ENCODE measurements at places on chromosomes 1 and 21. TPM values are rescaled to one million over a fixed set of nuclear protein-coding genes. Genes with fewer than 3 reads are reported as not detected.

- H3K27ac ChIP-seq: no peak overlapping the region
- no peaks in the 10 kb centered on the region for H3K27me3 ChIP-seq
- no peak for DNase-seq
- H3K36me3 ChIP-seq: no peaks in the 10 kb centered on the region
- H3K4me1 ChIP-seq: peaks cover 11% of the 10 kb centered on the region
Observed at GRCh38 chr1:90394247-90394646, 322.9 kb downstream of the BARHL2 start.

DNA sequence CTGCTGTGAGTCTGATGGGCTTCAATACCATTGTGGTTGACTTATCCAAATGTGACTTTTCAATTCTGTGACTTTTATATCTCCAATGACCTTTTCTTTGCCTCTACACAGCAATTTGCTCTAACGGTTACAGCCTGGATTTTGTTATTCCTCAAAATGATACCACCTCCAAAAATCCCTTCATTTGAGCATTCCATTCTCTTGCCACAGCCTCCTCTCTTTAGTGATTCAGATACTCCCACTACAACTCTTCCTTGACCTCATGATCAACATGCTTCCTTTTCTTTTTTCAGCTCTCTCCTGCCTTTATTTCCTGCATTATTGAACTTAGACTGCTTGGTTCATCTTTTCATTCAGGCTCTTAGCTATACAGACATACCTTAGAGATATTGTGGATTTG is 16.6 kb upstream of the IL19 start:
- H3K36me3 ChIP-seq: no peaks in the 10 kb centered on the region
- H3K27ac ChIP-seq: no peak overlapping the region
- H3K4me3 ChIP-seq: no peak overlapping the region
- peaks cover 13% of the 10 kb centered on the region for H3K27me3 ChIP-seq
- DNase-seq: no peak

GRCh38 chr1:28441674-28442073 is 64.2 kb upstream of the RCC1 start:
- H3K36me3 ChIP-seq: no peaks in the 10 kb centered on the region
- DNase-seq: no peak
- H3K27ac ChIP-seq: no peak overlapping the region

DNA sequence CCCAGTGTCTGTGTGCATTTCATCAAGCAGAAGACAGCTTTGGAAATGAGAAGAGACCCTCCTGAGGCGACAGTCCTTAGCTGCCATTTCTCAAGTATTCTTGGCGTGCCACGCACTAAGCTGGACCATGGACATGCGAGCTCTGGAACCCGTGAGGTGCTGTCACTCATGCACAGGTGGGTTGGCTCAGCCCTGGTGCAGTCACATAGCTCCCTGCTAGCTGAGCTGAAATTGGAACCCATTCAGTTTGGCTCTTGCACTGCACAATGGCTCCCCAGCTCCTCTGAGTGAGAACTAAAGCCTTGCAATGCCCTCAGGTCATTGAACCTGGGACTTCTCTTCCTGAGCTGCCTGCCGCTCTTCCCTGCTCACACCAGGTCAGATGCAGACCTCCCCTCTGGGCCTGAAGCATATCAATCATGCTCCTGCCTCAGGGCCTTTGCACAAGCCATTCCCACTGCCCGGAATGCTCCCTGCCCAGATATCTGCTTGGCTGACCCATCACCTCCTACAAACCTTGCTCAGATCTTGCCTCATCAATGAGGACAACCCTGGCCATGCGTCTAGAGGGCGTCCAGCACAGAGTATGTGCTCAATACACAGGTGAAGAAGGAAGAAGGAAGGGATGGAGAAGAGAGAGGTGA is 6.3 kb upstream of the SRARP start:
- no peaks in the 10 kb centered on the region for H3K4me1 ChIP-seq
- H3K4me3 ChIP-seq: no peak overlapping the region
- H3K27ac ChIP-seq: no peak overlapping the region

- no peak overlapping the region for H3K27ac ChIP-seq
- no peaks in the 10 kb centered on the region for H3K4me1 ChIP-seq
- DNase-seq: peak; percentile 69
- H3K36me3 ChIP-seq: no peaks in the 10 kb centered on the region
- H3K27me3 ChIP-seq: no peaks in the 10 kb centered on the region
Observed at GRCh38 chr1:24909388-24909898, 20.6 kb downstream of the RUNX3 start.

DNA sequence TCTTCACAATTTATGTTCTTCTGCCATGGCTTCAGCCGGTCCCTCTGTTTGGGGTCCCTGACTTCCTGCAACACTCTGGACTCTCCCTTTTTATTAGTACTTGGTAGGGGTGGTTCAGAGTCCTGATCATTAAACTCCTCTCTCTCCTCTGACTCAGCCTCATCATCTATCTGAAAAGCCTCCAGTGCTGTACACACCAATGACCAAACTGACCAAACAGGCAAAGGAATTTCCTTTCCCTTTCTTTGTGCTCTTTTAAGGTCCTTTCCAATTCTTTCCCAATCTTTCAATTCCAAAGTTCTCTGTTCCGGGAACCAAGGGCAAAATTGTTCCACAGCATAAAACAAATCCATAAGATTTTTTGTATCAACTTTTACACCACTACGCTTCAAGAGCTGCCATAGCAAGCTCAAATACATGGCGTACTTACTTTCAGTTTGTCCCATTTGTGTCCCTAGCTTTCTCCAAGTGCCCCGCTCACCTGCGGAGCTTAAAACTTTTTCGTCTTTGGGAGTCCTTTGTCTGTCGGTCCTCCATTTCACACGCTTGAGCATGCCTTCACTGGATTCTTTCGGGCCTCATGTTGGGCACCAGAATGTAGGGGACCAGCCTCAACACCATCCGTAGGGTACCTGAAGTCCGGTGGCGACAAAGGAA is 9.6 kb downstream of the DAP3 start:
- no peaks in the 10 kb centered on the region for H3K36me3 ChIP-seq
- no peak overlapping the region for H3K27ac ChIP-seq
- H3K27me3 ChIP-seq: no peaks in the 10 kb centered on the region
- no peak for DNase-seq
- no peak overlapping the region for H3K4me3 ChIP-seq
- H3K4me1 ChIP-seq: no peaks in the 10 kb centered on the region

The UTS2 gene
- not detected for total RNA-seq

The C1QC gene
- not detected for total RNA-seq

The EPHX1 gene
- 23.7 TPM for total RNA-seq
